ENCODE measurements at places on chromosomes 3 and 15. TPM values are rescaled to one million over a fixed set of nuclear protein-coding genes. Genes with fewer than 3 reads are reported as not detected.

DNA sequence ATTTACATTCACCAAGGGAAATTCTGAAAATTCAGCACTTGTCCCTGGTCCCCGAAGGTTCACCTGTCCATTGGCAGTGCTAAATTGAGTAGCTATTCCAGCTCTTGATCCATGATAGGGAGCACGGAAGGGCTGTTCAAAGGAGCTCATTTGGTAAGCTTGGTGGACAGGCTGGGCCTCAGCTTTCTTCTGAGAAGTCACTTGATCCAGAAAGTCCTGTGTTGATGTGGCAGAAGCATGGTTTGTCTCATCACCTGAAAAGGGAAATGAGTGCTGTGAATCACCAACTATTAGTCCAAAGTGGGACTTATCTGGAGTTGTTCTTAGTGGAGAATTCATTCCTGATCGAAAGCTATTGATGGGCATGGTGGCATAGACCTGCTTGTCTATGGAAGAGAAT is 19.9 kb upstream of the SLC12A8 start:
- peak; percentile 17 for DNase-seq

ISLR gene
- total RNA-seq, result 0.53 TPM

GRCh38 chr15:25241241-25241801 is 197.5 kb downstream of the UBE3A start:
- no peak for DNase-seq

- peak; percentile 54 for DNase-seq
Observed at GRCh38 chr3:188230962-188231361, 77.0 kb downstream of the LPP start.

GRCh38 chr3:102030661-102031060 is 181.3 kb downstream of the NFKBIZ start:
- DNase-seq, result no peak

BCL6 gene
- total RNA-seq, result 6.8 TPM

CFAP100 gene
- total RNA-seq, result not detected

HYAL1 gene
- total RNA-seq, result 8.3 TPM

GRCh38 chr3:165837058-165837525 is at the start of gene BCHE:
Gene BCHE (minus strand): TSS chr3:165837423. CDS start chr3:165831033, 6,390 bp downstream.
- DNase-seq, result peak; percentile 25

DNA sequence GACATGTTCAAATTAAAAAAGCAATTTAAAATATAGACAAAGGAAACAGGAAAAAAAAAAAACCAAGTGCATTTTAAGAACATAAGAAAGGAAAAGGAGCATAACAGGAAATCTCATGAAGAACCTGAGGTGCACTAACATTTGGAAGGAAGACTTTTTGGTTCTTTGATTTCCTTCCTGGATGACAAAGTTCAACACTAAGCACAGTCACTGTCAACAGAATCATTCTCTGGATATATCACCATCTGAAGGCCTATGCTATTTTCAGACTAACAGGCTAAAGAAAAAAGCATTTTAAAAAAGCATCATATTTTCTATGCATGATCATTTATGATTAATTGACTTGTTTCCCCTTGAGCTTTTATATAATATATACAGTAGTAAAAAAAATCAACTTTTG is 349.6 kb downstream of the PLCL2 start:
- no peak for DNase-seq

GRCh38 chr3:99651531-99651930 is 13.1 kb downstream of the COL8A1 start:
- no peak for DNase-seq

DNA sequence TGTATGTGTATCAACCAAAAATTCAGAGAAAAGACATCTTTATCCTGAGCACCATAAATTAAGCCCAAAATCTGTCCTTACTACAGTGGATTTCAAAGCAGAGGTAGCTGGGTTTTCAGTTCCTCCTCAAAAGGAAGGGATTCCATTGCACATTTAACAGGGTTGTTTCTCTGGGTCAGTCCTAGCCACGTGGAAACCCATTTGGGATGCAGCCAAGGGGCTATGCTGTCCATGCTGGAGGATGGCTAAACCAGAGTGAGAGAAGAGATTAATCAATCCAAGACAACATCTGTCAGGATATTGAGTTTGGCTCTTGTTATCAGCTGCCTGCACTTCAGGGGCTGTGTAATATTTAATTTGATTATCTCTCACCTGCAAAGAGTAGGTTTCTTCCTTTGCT is 28.1 kb downstream of the LSAMP start:
- no peak for DNase-seq

- DNase-seq, result no peak
Observed at GRCh38 chr3:111229301-111229700, 157.7 kb downstream of the NECTIN3 start.

DNA sequence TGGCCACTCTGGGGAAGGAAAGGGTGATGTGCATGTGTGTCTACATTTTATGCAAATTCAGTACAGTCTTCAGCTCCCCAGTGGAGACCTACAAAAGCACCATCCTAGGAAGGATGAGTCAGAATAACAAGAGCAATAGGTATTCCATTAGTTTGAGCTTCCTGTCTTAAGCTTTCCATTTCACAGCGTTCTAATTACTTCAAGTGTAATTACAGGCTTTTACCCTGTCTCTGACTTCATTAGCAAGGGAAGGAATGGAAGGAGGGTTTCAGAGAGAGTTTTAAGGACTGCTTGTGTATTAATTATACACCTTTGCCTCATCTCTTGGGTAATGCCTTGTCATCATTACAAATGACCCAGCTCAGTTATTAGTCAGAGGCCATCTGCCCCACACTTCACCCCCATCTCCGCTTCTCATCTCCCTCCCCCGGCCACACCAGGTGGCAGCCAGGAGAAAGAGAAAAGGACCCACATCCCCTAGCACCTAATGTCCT is 202.8 kb upstream of the MRPL3 start:
- peak; percentile 61 for DNase-seq

PLSCR5 gene
- not detected for total RNA-seq

GRCh38 chr3:10470120-10471053 is 35.0 kb downstream of the ATP2B2 start:
- no peak for DNase-seq

PTH1R gene
- not detected for total RNA-seq

NANOGP8 gene
- total RNA-seq, result not detected

- DNase-seq, result no peak
Observed at GRCh38 chr3:167304077-167304476, 76.0 kb downstream of the ZBBX start.

EFHB gene
- total RNA-seq, result 0.26 TPM

APBA2 gene
- 5.3 TPM for total RNA-seq

DNA sequence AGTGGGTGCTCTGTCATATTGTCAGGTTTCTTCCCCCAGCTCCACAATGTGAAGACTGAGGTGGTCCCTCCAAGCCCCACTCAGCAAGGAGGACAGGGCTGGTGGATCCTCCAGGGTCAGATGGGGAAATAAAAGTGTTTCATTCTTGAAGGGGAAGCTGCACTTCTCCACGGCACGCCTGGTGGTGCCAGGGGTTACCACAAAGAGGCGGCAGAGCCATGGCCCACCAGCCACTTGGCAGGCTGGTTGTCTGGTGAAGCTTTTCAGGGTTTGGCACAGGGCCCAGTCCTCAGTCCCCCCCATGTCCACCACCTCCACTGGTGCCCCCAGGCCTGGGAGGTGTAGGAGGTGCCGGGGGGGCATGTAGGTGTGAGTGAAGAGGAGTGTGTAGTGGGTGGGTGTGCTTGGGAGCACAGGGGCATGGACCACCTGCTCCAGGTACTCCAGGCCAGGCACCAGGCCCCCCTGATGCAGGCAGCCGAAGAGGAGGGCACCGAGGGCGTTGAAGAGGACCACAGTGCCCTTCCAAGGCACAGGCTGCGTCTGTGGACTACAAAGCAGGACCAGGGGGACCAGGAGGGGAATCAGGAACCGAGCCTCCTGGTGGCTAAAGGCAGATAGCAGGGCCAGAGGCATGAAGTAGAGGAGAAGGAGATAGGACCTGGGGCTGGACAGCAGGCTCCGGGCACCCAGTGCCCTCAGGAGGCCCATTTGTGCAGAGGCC is 5.0 kb upstream of the NCBP2 start:
- DNase-seq, result no peak

JMJD7 gene
- total RNA-seq, result 22.9 TPM

GRCh38 chr3:31274326-31275024 is 258.2 kb upstream of the STT3B start:
- DNase-seq, result no peak

LPCAT4 gene
- 5.6 TPM for total RNA-seq

GDPGP1 gene
- 2.0 TPM for total RNA-seq

AGTR1 gene
- not detected for total RNA-seq

DNA sequence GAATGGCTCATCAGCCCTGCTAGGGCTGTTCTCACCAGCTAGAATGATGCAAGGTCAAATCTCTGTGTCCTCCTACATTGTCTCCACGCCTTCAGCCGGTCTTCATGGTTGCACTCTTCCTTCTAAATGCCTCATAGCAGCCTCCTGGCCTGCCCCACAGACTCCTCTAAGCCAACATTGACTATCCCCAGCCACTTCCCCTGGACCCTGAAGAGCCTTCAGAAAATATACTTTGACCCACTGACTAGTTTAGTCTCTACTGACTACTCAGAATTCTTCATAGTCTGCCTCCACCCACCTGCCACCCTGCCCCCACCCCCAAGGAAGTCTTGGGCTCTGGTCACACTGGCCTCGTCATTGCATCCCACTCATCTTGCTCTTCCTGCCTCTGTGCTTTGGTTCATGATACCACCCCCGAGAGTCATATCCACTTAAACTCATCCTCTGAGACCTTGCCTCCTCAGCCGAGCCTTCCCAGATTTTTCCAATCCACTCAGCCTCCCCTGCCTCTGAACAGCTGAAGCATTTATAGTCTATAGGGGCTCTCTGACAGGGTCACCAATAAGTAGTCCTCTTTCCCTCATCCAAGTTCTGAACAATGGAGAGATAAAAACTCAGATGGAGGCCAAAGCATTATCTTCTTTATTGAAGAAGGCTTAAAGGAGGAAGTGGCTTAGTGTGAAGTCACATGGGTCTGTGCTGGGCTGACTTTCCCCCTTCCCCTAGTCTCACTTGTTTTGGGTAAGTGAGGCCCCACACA is 9.5 kb upstream of the DOCK3 start:
- no peak for DNase-seq

DNA sequence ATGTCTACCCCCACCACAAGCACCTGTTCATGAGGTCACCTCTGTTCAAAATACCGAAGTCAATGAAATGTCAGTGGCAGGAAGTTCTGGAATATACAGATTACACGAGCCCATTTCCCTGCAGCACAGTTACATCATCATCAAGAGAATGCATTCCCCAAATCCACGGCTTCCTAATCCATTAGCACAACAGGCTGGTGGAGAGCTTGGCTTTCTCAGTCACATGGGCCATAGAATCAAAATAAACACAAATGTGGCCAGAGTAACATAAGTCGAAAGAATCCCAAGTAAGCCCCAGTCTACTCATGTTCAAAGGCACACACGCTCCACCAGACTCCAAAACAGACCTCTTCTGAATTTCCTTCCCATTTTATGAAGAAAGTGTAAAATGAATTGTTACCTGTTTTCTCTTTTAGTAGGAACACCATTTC is 419.3 kb downstream of the MAGI1 start:
- no peak for DNase-seq

- no peak for DNase-seq
Observed at GRCh38 chr3:8538913-8539312, 37.3 kb downstream of the LMCD1 start.

GRCh38 chr3:140341817-140342403 is 336.0 kb upstream of the TRIM42 start:
- DNase-seq, result no peak

MST1R gene
- 20.4 TPM for total RNA-seq

DNA sequence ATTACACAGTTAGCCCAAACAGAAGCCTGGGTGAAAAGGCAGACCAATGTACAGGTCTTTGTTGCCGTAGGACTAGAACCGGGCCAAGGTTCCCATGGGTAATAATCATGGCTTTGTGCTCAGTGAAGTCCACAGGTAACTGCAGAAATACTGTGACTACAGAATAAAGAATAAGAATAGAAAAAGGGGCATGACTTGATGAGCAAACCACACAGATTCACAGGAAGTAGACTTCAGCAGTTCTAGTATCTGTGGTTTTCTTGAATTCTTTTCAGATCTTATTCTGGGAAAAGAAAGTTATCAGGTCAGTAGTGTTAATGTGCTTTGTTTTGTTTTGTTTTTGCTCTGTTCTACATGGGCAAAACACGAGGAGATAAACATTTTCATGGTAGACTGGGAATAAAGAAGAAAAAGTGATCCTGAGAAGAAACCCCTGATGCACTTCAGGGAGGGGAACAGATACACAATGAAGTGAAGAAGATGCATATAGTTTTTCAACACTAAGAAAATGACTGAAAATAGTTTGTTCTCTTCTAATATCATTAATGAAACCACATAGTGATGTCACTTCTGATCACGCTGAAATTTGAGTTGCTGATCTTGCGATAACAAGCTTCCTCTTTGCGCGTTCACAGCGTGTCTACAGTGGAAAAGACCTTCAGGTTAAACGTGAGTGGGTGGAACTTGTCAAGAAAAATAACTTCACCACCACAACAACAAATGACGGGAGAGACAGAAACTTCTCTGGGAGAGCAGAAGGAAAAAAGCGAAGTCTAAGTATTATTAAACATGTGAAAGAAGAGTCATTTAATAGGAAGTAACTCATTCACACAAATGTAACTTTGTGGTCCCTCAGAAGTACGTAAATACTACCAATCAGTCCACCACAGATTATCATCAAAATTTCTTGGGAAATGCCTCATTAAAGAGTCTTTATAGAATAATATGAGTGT is 315.8 kb upstream of the SATB1 start:
- DNase-seq, result no peak

DNA sequence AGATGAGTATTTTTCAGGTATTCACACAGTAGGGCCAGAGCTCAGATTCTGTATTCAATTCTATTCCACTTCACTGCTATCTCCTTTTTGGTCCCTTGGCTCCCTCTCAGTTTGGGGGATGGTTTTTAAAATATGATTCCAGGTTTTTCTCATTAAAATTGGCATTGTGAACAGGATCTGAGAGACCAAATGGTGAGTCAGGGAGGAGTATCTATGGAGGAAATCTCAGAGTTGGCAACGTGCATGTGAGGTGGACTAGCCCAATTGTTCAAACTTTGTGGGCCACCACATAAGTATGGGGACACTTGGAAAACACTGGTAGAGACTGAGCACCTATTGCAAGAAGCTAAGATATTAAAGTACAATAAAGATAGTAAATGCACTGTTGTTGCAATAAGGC is 53.9 kb upstream of the TTC14 start:
- DNase-seq, result no peak

DNA sequence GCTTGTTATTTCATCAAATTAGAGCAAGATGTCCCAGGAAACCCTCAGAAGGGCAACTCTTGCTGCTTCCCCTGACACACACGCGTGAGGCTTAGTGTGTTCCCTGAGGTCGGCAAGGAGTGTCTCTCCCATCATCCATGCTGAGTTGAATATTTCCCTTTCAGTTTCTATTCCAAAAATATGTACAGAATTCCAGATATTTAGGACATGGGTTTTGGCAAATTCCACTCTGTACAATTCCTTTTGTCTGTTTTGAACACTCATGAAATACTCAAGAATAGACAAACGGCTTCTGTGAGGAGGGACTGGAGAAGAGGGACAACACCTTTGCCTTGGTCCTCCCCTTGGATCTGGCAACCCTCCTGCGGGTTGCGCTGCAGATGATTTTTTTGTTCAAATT is 138.0 kb downstream of the DUT start:
- DNase-seq, result no peak

- no peak for DNase-seq
Observed at GRCh38 chr3:178440043-178440442, 96.2 kb upstream of the KCNMB2 start.

GRCh38 chr3:56115698-56116097 is 352.6 kb downstream of the ERC2 start:
- DNase-seq, result no peak

Data from bronchial epithelial cell (primary cell).